ENCODE measurements at places on chromosomes 7 and 10. TPM values are rescaled to one million over a fixed set of nuclear protein-coding genes. Genes with fewer than 3 reads are reported as not detected.

DNA sequence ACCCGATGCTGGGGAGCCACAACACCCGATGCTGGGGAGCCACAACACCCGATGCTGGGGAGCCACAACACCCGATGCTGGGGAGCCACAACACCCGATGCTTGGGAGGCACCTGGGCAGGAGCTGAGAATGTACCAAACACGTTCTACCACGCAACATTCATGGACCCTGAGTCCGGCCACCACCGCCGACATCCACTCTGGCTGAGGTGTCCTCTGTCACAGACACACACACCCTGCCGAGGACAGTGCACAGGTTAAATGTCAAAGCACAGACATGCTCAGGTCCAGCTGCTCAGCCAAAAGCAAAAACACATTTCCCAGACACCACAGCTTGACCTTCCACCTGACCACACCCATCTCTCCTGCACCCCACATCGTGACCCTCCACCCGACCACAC lies 148.4 kb downstream of the DIP2C start:
- H3K36me3 ChIP-seq: no peaks in the 10 kb centered on the region
- H3K27ac ChIP-seq: no peak overlapping the region
- DNase-seq: no peak

DNA sequence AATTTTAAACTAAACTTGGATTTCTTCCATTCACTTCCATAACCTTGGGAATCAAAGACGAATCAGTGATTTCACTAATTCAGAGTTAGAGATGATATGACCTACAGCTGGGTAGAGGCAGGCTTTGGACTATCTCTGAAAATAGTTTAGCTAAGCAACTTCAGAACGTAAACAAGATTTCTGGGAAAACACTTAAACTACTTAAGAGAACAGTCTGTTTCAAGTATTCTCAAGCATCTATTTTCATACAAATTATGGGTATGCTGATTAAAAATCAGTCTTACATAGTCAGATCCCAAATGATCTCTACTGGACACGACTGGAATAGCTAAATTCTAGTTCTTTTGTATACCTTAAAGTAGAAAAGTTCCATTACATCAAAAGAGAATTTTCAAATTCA lies 179.9 kb downstream of the PLCE1 start:
- H3K4me1 ChIP-seq: no peaks in the 10 kb centered on the region
- no peak overlapping the region for H3K27ac ChIP-seq
- peaks cover 13% of the 10 kb centered on the region for H3K27me3 ChIP-seq
- no peak for DNase-seq
- H3K36me3 ChIP-seq: no peaks in the 10 kb centered on the region

GRCh38 chr10:33804584-33804983 lies 470.1 kb upstream of the NRP1 start:
- H3K27ac ChIP-seq: no peak overlapping the region
- DNase-seq: no peak
- H3K36me3 ChIP-seq: no peaks in the 10 kb centered on the region
- H3K27me3 ChIP-seq: peaks cover 3% of the 10 kb centered on the region

GRCh38 chr10:114749014-114749413 lies 72.6 kb upstream of the FHIP2A start:
- peaks cover 2% of the 10 kb centered on the region for H3K4me1 ChIP-seq
- peaks cover 18% of the 10 kb centered on the region for H3K27me3 ChIP-seq
- H3K27ac ChIP-seq: no peak overlapping the region
- DNase-seq: no peak
- no peak overlapping the region for H3K4me3 ChIP-seq

GRCh38 chr10:21737106-21737505 lies 203.1 kb downstream of the MLLT10 start:
- peaks cover 52% of the 10 kb centered on the region for H3K4me1 ChIP-seq
- DNase-seq: no peak
- H3K4me3 ChIP-seq: peak overlapping the region; percentile 30
- H3K27me3 ChIP-seq: no peaks in the 10 kb centered on the region
- peak overlapping the region; percentile 82 for H3K27ac ChIP-seq
- H3K36me3 ChIP-seq: no peaks in the 10 kb centered on the region

STEAP4 gene
- not detected for total RNA-seq

All from naive thymus-derived CD8-positive, alpha-beta T cell (primary cell).